Ovary (tissue), 10 donors: ENCODE measurements at places on chromosomes 11 and 22. TPM values are rescaled to one million over a fixed set of nuclear protein-coding genes. Genes with fewer than 3 reads are reported as not detected.
A peak's percentile ranks its signal among the peaks of the same experiment; 100 is the strongest.

DNA sequence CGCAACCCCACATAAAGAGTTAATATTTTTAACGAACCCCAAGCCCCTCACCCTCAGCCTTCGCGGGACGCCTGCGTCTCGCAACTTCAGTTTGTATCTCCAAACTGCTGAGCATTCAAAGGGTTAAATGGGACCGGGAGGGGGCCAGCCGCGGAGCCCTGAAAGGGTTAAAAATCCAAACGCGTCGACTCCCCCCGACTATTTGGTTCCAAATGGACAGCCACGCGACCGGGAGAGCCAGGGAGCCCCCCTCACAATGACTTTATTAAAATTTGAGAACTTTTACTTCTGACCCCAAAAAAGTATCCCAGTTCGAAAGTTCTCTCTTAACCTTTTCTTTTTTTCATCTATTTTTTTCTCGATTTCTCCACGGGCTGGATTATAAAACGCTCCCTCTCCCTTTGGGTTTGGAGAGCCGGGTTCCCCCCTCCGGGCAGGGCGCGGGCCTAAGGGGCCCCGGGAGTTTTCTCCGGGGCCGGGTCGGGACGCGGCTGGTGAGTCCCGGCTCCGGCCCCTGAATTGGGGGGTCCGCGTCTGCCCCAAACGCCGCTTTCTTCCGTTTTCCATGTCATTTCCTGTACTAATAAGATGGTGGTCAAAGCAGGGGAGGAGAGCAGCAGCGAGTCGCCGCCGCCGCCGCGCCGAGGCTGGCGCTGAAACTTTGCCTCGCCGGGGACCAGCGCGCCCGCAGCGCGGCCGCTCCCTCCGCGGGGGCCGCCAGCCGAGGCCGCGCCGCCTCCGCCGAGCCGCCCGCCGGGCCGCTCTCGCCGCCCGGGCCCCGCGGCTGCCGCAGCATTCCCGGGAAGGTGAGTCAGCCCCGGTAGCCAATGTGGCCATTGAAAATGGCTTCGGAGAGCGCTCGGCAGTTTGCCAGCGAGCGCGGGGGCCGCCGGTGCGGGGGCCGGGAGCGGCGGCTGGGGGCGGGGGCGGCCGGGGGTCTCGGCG is at the start of gene PRDM11:
TSS of gene PRDM11 (plus strand) at position 568 of the 945 bp plus-strand sequence. CDS start 35,128 bp downstream, outside the sequence.
- H3K36me3 ChIP-seq = no peaks in the 10 kb centered on the region
- H3K27me3 ChIP-seq = no peaks in the 10 kb centered on the region
- H3K27ac ChIP-seq = peak within 1 kb of the TSS; percentile 92
- H3K4me3 ChIP-seq = peak within 1 kb of the TSS; percentile 74
- peak; percentile 75 for DNase-seq

GRCh38 chr11:31529701-31530100 is 20.1 kb downstream of the ELP4 start:
- H3K27ac ChIP-seq = no peak overlapping the region
- no peaks in the 10 kb centered on the region for H3K4me1 ChIP-seq
- no peak for DNase-seq
- H3K4me3 ChIP-seq = no peak overlapping the region

USH1C gene
- 1.2 TPM for total RNA-seq

DNA sequence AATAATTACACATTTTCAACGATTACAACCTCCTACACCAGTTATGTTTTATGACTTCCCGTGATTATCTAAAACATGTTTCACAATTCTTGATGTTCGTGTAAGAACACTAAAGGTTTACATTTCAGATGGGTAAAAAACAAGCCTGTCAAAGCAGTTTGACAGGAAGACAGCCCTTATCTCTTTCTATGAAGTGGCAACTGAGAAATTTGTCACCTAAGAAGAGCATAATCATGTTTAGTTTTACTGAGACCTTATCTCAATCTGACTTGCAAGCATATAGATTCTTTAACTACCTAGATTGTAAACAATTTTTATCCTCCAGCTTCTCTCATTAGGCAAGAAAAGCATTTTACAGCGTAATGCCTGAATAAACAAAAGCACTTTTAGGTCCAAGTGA is 218.4 kb upstream of the ZBED5 start:
- no peak overlapping the region for H3K27ac ChIP-seq
- no peaks in the 10 kb centered on the region for H3K4me1 ChIP-seq
- H3K4me3 ChIP-seq = no peak overlapping the region
- DNase-seq = no peak
- no peaks in the 10 kb centered on the region for H3K36me3 ChIP-seq
- H3K27me3 ChIP-seq = no peaks in the 10 kb centered on the region

DNA sequence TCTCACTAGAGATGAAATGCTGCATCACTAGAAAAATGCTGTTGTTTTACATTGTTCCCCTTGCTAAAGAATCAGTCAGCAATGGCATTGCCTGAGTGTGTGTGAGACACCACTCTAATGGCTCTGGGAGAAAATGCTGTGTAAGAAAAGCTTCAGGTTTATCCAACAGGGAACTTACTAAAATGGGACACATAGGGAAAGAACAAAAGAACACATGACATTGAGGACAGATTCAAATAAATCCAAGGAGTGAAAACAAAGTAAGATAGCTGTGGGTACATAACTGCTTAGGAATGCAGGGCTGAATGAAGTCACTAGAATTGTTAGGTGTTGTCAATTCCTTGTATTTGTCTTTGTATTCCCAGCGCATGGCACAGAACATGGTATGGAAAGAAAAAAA is 24.2 kb downstream of the BLID start:
- H3K36me3 ChIP-seq = no peaks in the 10 kb centered on the region
- H3K4me1 ChIP-seq = peaks cover 3% of the 10 kb centered on the region
- H3K4me3 ChIP-seq = no peak overlapping the region
- H3K27ac ChIP-seq = no peak overlapping the region

- H3K27me3 ChIP-seq = no peaks in the 10 kb centered on the region
- H3K4me3 ChIP-seq = no peak overlapping the region
- no peaks in the 10 kb centered on the region for H3K36me3 ChIP-seq
- H3K27ac ChIP-seq = no peak overlapping the region
- DNase-seq = no peak
Observed at GRCh38 chr11:111531687-111532364, 8.7 kb upstream of the LAYN start.

DNA sequence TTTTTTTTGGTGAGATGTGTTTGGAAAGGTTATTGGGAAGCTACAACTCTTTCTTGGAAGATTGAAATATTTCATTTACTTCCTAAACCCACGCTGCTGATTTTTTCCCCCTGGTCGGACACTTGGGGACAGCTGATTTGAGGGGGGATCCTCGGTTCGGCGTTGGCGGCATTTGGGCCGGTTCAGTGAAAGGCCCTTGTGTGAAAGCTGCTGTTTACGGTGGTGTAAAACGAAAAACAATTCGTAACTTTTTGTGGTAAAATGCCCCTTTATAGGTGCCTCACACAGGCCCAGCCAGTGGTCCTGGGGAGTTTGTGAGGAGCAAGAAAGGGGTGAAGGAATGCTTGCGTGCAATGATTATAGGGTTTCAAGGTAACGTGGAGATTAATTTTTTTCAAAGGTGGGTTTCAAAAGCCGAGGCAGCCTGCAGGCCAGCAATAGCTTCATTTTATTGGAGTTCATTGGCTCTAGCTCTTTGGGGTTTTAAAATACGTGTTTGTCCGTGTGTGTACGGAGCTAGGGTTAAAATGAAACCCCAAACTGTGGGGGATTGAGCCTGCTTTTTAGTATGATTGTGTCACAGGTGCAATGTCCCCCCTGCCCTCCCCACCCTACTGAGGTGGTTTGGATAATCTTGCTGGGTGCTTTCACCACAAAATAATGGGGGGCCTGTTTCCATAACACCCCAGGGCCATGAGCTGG is 77.2 kb upstream of the PPARA start:
- DNase-seq = no peak
- H3K4me1 ChIP-seq = peaks cover 4% of the 10 kb centered on the region
- H3K36me3 ChIP-seq = no peaks in the 10 kb centered on the region

DNA sequence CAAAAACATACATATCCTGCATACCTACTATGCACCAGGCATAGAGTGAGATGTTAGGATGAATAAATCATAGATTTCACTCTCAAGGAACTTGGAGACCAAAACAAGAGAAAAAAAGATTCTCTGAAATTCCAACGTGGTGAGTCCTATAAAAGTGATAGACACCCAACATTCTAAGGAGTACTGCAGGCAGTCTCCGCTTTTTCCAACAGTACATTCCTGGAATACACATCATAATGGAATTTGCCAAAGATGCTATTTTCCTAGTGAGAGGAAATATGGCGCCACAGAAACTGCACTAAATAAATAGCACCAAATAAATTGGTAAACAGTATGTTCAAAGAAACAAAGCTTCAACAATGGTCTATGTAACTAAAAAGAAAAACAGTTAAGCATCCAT is 6.0 kb downstream of the TMEM123 start:
- no peaks in the 10 kb centered on the region for H3K27me3 ChIP-seq
- H3K27ac ChIP-seq = no peak overlapping the region
- no peak overlapping the region for H3K4me3 ChIP-seq

GRCh38 chr22:37509059-37509860 is 10.0 kb downstream of the CARD10 start:
- H3K27me3 ChIP-seq = no peaks in the 10 kb centered on the region
- H3K27ac ChIP-seq = no peak overlapping the region
- H3K4me3 ChIP-seq = no peak overlapping the region
- no peaks in the 10 kb centered on the region for H3K36me3 ChIP-seq

- H3K4me3 ChIP-seq = no peak overlapping the region
- no peaks in the 10 kb centered on the region for H3K27me3 ChIP-seq
Observed at GRCh38 chr11:15045891-15046290, 27.5 kb upstream of the CALCB start.

PIM3 gene
- 45.3 TPM for total RNA-seq

DEFB131B gene
- not detected for total RNA-seq

GRCh38 chr11:119282495-119282894 is 34.4 kb downstream of the MCAM start:
- no peak overlapping the region for H3K27ac ChIP-seq
- no peaks in the 10 kb centered on the region for H3K4me1 ChIP-seq
- H3K36me3 ChIP-seq = no peaks in the 10 kb centered on the region
- H3K4me3 ChIP-seq = no peak overlapping the region
- no peak for DNase-seq

TSGA10IP gene
- not detected for total RNA-seq

SPI1 gene
- total RNA-seq = 6.5 TPM

RAB38 gene
- 4.3 TPM for total RNA-seq

- H3K4me3 ChIP-seq = no peak overlapping the region
- H3K4me1 ChIP-seq = no peaks in the 10 kb centered on the region
- no peak overlapping the region for H3K27ac ChIP-seq
Observed at GRCh38 chr11:77959434-77959833, 35.0 kb downstream of the INTS4 start.

DNA sequence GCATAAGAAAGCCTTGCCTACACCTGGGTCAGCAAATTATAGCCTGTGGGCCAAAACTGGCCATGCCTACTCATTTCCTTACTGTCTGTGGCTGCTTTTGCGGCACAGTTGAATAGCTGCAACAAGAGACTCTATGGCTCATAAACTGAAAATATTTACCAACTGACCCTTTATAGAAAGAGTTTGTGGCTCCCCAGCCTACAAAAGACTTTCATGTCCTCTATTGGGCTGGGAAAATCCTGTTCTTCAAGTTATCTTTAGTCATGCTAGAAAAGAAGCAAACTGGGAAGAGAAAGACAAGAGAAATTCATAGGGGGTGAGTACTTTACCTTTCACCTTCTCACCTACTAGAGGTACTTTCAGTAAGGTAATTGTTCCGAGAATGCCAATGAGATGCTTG is 175.1 kb downstream of the SWAP70 start:
- H3K4me3 ChIP-seq = no peak overlapping the region
- no peak for DNase-seq
- no peak overlapping the region for H3K27ac ChIP-seq
- no peaks in the 10 kb centered on the region for H3K36me3 ChIP-seq

DNA sequence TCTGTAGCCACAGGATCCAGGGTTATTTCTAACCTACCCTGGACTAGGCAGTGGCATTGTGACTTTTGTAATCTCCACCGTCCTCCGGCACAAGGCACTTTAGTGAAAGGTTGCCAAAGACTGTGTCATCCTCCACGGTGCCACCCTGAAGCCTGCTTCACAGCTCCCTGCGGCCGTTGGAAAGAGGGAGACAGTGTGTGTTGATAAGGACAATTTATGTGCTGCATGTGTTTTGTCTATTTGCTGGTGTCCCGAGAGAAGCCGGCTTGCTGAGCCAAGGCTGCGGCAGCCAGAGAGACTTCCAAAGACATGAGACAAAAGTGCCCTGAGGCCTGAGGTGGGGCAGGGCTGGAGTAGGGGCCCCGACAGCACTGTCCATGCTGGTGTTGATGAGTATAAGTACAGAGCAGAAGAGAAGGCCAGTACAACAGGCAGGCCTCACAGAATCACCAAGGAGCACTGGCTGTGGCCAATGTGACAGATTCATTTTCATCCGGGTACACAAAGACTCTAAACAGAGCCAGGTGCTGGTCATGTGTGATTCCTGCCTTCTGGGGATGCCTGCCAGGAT is 40.9 kb downstream of the GALNT18 start:
- no peaks in the 10 kb centered on the region for H3K4me1 ChIP-seq
- no peak for DNase-seq
- H3K27ac ChIP-seq = no peak overlapping the region
- no peaks in the 10 kb centered on the region for H3K27me3 ChIP-seq

MMP12 gene
- not detected for total RNA-seq
